ENCODE measurements at places on chromosomes 7 and 10.

DNA sequence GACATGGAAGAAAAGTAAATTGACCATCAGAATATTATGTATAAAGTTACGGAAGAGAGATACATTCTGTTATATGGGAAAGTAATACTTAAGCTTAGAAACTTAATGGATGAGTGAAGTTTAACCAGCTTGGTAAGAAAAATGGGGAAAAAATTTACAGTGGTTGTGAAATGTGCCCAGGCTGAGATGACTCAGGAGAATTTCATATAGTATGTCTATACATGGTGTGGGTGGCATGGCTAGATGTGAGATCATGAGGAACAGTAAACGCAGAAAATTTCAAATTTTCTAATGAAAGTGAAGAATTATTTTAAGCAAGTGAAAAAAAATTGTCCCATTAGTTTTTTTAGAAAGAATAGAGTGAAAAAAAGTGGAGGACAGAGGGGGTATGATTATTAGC is 552.5 kb upstream of the SORCS1 start:
- no peak for DNase-seq

DNA sequence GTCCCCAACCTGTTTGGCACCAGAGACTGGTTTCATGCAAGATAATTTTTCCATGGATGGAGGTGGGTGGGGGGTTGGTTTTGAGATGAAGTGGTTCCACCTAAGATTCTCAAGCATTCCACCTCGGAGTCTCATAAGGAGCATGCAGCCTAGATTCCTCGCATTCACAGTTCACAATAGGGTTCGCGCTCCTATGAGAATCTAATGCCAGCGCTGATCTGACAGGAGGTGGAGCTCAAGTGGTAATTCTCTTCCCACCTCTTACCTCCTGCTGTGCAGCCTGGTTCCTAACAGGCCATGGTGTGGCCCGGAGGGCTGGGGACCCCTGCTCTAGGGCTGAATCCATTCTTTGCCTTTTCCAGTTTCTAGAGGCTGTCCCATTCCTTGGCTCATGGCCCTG is 19.1 kb upstream of the CDK1 start:
- no peak for DNase-seq

DNA sequence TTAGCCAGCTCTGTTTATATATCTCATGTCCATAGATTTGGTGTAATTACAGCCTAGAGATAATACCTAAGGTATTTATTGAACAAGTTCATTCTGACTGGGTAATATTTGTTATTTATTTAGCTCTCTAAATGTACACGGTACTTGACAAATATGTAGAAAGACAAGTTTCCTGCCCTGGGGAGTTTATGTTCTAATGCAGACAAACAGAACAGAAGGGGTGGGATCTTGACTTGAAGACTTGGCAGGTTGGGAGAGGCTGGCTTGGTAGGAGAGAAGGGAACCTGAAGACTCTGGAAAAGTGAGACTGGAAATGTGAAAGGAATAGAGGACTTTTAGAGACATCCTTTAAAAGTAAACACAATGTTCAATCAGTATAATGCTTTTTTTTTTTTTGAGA is 97.7 kb upstream of the CDK6 start:
- no peak for DNase-seq

DNA sequence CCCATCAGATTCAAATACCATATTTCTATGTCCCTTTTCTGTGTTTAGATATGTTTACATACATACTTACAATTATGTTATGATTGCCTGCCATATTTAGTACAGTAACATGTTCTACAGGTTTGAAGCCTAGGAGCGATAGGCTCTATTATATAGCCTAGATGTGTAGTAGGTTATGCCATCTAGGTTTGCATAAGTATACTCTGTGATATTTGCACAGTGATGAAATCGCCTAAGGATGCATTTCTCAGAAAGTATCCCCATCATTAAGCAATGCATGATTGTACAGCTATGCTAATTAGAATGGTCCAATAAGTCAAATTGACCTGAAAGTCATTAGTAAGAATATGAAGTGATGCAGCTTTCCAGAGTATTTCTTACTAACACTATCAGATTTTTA is 1171.7 kb upstream of the LRRTM3 start:
- no peak for DNase-seq

DNA sequence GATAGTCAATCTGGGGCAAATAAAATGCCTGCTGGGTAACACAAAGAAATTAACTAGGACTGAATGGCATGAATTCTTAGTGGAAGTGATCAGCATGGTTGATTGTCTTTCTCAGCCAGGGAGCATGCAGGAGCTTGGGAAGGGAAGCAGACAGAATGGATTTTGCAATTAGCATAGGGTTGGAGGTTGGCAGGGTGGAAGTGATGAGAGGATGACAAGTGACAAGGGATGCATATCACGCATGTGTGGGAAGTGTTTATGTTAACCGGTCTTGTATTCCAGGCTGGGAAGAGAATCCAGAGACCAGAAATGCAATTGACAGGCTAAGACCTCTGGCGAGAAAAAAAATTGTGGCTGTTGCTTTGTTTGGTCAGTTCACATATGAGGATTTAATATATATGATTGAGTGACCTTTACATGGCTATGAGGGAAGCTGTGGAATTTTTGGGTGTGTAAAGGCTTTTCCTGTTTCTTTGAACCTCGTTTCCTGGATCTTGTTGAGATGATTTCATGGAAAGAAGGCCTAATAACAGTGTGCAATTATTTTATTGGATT is 8.3 kb downstream of the MDFIC start:
- no peak for DNase-seq

GRCh38 chr7:152103691-152104090 is 78.2 kb downstream of the GALNT11 start:
- DNase-seq, result no peak

DNA sequence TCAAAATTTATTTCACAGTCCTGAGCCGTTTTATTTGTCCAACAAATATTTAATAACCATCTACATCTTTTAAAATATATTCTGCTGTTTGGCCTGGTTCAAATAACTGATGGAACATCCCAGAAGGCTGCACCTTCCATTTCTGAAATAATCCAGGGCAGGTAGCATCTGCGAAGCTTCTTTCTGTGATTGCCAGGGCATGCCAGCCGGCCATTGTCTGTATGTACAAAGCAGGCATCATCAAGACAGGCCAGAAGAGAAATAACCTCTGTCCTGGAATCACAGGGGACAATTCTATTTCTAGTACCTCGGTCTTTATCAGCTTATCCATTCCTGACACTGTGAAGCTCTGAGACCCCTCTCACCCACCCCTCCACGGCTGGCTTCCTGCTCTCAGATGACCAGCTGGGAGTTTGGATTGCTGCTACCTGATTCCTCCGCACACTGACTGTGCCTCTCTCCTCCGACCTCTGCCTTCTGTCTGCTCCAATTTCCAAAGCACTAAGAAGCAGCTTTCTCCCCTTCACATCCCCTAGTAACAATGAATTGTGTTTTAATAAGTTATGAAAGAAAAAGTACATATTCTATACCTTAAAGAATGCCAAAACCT is 8.0 kb downstream of the DGKI start:
- no peak for DNase-seq

DNA sequence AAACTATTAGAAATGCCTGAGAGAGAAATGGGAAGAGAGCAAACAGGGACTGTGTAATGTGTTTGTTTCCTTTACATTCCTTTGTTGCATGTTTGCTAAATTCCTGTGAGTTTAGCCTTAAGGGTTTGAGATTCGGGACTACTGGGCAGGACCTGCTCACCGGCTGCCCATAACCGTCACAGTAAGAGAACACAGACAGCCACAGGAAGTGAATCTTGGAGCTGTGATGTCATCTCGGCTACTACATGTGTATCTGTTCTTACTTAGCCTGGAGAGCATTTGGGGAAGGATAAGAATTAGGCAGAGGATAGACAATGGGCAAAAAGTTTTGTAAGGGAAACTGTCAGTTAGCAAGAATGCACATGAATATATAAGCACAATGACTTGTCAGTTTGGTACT is 485.1 kb upstream of the KLF6 start:
- DNase-seq, result no peak

GRCh38 chr10:1733720-1734119 is 3.6 kb downstream of the ADARB2 start:
- DNase-seq, result no peak

DNA sequence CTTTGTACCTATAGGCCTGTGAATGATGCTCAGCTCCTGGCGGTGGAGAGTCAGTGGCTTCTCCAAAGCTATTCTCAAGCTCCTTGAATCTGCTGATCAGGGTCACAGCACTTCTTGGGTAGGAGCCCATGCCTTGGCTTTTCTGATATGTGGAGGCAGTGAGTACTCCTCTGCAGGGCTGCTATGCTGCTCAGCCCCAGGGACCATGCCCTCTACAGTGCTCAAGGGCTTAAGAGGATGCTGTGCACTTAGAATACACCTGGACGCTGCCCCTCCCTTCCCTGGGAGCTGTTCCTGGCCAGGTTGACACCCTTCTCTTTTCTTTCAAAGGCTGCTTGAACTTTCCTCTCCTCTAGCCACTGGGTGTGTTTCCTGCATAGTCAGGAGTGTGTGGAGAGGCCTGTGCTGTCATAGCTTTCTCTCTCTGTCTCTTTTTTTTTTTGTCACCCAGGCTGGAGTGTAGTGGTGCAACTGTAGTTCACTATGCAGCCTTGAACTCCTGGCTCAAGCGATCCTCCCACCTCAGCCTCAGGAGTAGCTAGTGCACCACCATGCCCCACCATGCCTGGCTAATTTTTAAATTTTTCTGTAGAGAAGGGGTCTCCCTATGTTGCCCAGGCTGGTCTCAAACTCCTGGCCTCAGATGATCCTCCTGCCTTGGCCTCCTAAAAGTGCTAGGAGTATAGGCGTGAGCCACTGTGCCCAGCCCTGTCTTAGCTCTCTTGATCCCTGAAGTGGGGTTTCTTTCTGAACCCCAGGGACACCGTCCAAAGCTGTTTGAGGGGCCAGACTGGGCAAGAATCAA is 113.9 kb downstream of the KIF20B start:
- DNase-seq, result no peak

- DNase-seq, result no peak
These were observed 103.5 kb downstream of the SRI start for GRCh38 chr7:88116235-88116795.

- DNase-seq, result no peak
These were observed 70.1 kb downstream of the CREB3L2 start for GRCh38 chr7:137931823-137932222.

DNA sequence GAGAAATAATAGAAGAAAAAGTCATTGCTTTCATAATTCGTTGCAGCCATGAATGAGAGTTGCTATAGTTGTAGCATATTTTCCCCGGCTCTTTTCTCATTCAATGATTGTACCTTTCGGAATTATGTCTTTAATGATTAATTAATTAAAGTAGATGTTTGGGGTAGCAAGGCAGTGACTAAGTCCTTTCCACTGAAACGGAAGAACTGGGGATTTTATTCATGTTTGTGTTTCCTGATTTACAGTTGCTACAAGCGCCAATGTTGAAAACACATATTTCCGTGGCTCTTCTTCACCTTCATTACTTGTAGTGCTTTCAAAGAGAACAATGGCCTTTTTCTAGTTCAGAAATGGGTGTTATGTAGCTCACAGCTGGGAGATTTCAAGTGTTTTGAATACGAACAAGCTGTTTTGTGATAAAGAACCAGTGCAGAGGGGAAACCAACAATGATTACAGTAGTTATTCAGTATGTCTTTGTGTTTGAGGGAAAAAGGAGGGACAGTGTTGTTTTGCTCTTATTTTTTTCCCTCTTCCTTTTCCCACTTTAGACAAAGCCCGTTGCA is 153.5 kb downstream of the NSUN6 start:
- no peak for DNase-seq

- DNase-seq, result no peak
These were observed at the start of gene SLIT1 for GRCh38 chr10:97185326-97186058. Gene SLIT1, minus strand, starts transcription at chr10:97185959. Its CDS starts 285 bp downstream, at chr10:97185674.

GRCh38 chr10:111993872-111994426 is 189.6 kb downstream of the GPAM start:
- no peak for DNase-seq

DNA sequence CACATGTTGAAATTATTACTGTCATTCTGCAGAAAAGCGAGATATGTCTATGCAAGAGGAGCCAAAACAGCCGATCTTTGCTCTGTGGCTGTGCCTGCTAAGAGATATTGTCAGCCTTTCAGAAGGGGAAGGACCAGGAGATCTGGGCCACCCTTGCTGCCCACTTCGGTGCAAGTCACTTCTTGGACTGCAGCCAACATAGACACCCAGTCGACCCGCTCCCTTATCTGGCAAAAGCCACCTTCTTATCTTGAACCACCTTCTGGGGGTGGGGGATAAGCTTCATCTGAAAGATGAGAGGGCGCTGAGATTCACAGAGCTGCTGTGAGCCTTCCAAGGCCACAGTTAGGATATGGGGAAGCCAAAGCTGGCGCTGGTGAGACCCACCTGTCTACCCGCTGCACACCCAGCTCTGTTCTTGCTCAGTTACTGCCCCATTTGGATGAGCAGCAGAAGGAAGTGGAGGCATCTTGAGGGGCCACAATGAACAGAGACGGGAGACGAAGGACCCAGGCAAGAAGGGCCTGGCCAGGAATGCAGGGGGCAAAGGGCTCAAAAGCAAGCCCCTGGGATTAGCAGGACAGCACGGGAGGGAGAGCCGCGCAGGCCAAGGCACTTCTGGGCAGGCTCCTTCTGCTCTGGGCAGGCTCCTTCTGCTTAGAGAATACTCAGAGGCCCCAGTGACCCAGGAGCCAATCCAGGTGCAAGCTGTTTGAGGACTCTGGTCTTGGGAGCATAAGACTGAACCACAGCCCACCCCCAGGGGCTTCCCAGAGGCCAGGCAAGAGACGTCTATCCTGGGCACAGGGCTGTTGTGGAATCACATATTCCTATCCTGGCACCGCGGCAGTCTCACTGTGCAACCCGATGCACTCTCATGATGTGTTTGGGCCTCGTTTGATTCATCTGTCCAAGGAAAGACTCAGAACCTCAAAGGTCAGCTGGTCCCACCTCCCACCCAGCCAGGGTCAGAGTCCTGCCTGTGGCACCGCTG is 38.4 kb upstream of the NPFFR1 start:
- no peak for DNase-seq

DNA sequence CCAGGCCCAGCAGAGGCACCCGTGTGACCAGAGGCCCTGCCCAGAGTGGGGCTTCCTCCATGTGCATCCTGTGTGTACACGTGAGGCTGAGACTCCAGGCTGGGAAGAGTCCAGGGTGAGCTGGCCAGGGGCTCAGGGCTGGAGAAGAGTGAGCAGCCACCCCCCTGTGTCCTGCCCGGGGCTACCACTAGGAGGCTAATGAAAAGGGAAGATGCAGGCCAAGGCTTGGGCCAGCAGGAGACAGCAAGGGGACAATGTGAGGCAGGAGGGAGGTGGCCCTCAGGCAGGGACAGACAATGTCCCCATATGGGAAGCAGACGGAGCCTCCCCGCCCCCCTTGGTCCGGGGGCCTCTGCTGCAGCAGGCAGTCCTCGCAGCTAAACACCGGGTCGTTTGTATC is 102.0 kb downstream of the HIF1AN start:
- DNase-seq, result peak; percentile 13

GRCh38 chr7:36286226-36286625 is 103.4 kb upstream of the ANLN start:
- DNase-seq, result no peak
